NCI-H1417 treated with DMSO at 0.1 percent for 48 hours (cell line): ENCODE measurements at places on chromosomes 13 and 19.

- DNase-seq: no peak
Observed at GRCh38 chr13:34779171-34779570, 162.9 kb upstream of the NBEA start.

GRCh38 chr13:102648046-102648445, 46.8 kb downstream of the METTL21C start:
- no peak for DNase-seq

- DNase-seq: no peak
Observed at GRCh38 chr19:56116606-56117005, 4.5 kb downstream of the ZNF787 start.

- no peak for DNase-seq
Observed at GRCh38 chr13:99811067-99811700, 160.4 kb downstream of the ZIC5 start.

DNA sequence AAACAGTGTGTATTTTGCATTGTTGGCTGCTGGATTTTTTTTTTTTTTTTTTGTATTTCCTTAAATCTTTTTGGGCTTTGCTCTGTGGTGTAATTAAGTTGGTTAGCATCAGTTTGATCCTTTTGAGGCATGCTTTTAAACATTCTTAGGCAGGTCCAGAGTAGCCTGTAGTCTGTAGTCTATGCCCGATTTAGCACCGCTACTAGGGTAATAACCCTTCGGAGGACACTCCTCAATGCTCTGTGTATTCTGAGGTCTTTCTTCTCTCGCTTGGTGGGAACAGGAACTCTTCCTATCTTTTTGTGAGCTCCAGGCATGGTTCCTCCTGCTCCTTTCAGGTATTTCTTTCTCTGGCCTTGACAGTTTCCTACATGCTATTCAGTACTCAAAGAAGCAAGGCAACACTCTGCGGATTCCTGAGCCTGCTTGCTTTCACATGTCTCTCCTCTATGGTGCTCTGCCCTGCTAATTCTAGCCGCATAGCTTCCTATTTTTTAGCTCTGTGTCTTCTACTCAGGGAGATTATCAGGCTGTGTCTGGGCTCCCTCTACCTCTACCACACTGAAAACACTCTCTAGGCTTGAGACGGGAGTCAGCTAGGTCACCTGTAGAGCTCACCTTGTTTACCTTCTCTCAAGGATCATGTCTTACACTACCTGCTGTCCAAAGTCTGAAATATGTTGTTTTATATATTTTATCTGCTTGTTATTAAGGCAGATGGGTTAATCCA, 195.1 kb downstream of the NDFIP2 start:
- DNase-seq: no peak
